ENCODE measurements at places on chromosomes 7 and 10. TPM values are rescaled to one million over a fixed set of nuclear protein-coding genes. Genes with fewer than 3 reads are reported as not detected.

GRCh38 chr7:26167303-26167934 lies 15.4 kb downstream of the NFE2L3 start:
- DNase-seq = peak; percentile 70

DNA sequence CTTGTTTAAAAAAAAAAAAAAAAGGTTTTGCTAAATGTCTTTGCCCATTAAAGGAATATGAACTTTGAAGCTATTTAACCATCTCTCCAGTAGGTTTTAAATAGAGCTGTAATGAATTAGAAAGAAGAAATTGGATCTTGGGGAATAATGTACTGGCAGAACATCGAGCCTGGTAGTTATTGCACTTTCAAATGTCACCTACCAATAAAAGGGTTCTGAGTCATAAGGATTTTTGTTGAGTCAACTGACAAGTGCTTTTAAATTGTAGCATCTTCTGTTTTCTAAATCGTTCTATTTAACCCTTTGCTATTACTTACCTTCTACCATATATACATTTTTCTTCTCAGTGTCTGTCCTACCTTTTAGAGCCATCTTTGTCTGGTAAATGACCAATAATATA lies 10.7 kb downstream of the CUTC start:
- no peak for DNase-seq

Gene PPP1R17
- total RNA-seq = not detected

Gene IKZF1
- total RNA-seq = 277 TPM

DNA sequence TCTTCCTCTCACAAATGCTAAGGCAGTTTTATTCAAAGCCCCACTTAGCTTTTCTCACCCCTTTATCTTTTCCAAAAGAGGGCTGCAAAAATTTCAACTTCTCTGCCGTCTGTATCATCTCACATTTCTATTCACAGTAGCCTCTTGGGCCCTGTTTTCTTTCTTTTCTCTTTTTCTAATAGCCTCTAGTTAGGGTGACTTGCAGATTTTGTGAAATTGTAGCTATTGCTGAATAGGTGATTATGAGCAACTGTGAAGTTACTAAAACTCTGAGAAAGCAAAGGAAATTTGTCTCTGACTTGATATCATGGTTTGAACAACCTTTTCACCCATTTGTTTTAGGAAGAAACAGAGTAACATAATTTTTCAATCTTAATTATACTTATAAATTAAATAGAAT lies 29.2 kb downstream of the EXOC4 start:
- DNase-seq = no peak

Gene COPS6
- total RNA-seq = 81.3 TPM

GRCh38 chr10:118868589-118868988 lies 113.8 kb upstream of the CACUL1 start:
- no peak for DNase-seq

Data from activated CD8-positive, alpha-beta T cell treated with anti-CD3 and anti-CD28 coated beads for 36 hours (primary cell).